Aorta (tissue), 5 donors: ENCODE measurements at places on chromosomes 4 and X. TPM values are rescaled to one million over a fixed set of nuclear protein-coding genes. Genes with fewer than 3 reads are reported as not detected.

- DNase-seq = no peak
- no peaks in the 10 kb centered on the region for H3K4me1 ChIP-seq
- no peak overlapping the region for H3K27ac ChIP-seq
- H3K4me3 ChIP-seq = no peak overlapping the region
- no peaks in the 10 kb centered on the region for H3K27me3 ChIP-seq
Measured at GRCh38 chr4:5544762-5545161, 163.6 kb downstream of the EVC2 start.

CLCN4 gene
- 3.8 TPM for total RNA-seq

DNA sequence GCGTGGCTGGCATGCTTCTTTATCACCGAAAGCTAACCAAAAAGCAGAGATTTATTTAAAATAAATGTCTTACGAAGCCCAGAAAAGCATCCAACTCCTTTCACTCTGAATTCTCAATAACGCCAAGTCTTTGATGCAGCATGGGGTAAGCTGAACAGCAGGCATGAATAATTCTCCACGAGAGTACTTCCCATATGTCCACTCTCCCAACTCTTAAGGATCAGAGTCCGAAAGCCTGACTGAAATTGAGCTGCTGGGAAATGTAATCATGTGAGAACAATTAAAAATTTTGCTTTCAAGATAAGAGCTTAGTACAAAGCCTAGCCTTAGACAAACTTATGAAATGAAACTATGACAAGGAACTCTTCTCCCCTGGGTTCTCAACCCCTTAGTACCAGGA lies 7.5 kb upstream of the SLC39A8 start:
- H3K4me3 ChIP-seq = no peak overlapping the region
- DNase-seq = no peak
- H3K27me3 ChIP-seq = no peaks in the 10 kb centered on the region
- no peaks in the 10 kb centered on the region for H3K4me1 ChIP-seq
- no peaks in the 10 kb centered on the region for H3K36me3 ChIP-seq
- H3K27ac ChIP-seq = no peak overlapping the region

- H3K27ac ChIP-seq = no peak overlapping the region
- no peaks in the 10 kb centered on the region for H3K27me3 ChIP-seq
- H3K36me3 ChIP-seq = no peaks in the 10 kb centered on the region
- no peak overlapping the region for H3K4me3 ChIP-seq
Measured at GRCh38 chrX:134971926-134972325, 18.9 kb upstream of the SMIM10 start.

ASMT gene
- total RNA-seq = 0.69 TPM

DNA sequence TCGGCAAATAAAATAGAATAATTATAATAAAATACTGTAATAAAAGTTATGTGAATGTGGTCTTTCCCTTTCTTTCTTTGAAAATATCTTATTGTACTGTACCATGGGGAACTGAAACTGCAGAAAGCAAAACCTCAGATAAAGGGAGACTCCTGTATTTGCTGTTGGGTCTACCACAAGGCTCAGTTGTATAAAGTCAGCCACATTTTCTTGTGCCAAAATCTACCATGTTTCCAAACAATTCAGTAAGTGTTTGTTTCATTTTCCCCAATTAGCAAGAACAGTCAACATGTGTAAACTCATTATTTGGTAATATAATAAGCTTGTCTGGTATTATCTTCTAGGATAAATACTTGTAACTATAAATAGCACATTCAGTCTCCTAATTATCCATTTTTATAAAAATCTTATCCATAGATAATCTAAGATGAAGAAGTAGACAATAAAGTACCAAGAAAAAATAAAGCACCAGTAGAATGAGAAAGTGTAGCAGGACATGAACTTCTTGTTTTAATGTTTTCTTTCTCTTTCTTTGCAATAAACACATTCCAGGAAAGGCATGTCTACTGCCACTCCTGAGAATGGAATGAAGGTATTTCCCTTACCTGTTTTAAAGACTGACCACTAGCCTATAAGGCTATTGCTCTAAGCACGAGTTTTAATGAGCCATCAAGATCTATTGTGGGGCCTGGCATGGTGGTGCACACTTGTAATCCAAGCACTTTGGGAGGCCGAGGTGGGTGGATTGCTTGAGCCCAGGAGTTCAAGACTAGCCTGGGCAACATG lies 15.0 kb upstream of the OTUD4 start:
- H3K4me3 ChIP-seq = no peak overlapping the region
- no peaks in the 10 kb centered on the region for H3K36me3 ChIP-seq

DNA sequence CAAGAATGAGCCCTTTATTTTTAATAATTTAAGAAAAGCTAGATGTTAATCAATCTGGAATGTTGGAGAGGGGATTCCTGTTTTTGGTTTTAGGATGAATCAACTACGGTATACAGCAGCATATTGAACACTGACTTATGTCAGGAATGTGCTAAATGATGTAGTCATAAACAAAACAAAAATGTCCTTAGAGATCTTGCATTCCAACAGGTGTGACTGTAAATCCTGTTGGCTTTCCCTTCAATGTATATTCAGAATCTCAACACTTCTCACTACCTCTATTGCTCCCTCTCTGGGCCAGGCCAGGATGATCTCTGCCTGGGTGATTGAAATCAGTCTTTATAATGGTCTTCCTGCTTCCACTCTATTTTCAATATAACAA lies 37.8 kb upstream of the BDH2 start:
- H3K4me1 ChIP-seq = no peaks in the 10 kb centered on the region
- H3K4me3 ChIP-seq = no peak overlapping the region
- H3K27me3 ChIP-seq = no peaks in the 10 kb centered on the region
- no peaks in the 10 kb centered on the region for H3K36me3 ChIP-seq

GRCh38 chr4:76879731-76880364 lies 18.1 kb downstream of the SOWAHB start:
- no peaks in the 10 kb centered on the region for H3K4me1 ChIP-seq
- H3K4me3 ChIP-seq = no peak overlapping the region
- no peaks in the 10 kb centered on the region for H3K36me3 ChIP-seq
- H3K27me3 ChIP-seq = no peaks in the 10 kb centered on the region
- no peak overlapping the region for H3K27ac ChIP-seq
- no peak for DNase-seq

DNA sequence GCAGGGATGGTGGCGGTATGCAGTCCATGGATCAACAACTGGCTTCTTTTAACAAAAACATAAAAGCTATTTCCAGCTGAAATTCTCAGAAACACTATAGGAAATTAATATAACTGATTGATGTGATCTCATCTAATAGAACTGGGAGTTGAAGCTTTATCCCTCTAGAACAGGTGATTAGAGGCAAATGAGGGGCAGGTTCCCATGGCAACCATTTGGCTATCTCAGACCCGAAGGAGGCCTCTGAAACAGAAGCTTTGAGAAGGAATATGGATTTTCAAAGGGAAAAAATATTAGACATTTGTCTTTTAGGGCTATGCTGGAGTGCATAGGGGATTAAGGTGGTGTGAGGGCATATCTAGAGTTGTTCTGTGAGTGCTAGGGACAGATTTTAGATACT lies 50.0 kb downstream of the IGSF1 start:
- no peaks in the 10 kb centered on the region for H3K4me1 ChIP-seq
- H3K4me3 ChIP-seq = no peak overlapping the region
- DNase-seq = no peak
- H3K27me3 ChIP-seq = no peaks in the 10 kb centered on the region
- H3K27ac ChIP-seq = no peak overlapping the region

- H3K27ac ChIP-seq = no peak overlapping the region
- no peaks in the 10 kb centered on the region for H3K4me1 ChIP-seq
- H3K27me3 ChIP-seq = no peaks in the 10 kb centered on the region
- DNase-seq = no peak
- H3K36me3 ChIP-seq = no peaks in the 10 kb centered on the region
Measured at GRCh38 chr4:82123934-82124333, 249.9 kb downstream of the HNRNPD start.

GAGE13 gene
- not detected for total RNA-seq

PASD1 gene
- total RNA-seq = not detected

GRCh38 chr4:26459054-26459755 lies 31.1 kb downstream of the CCKAR start:
- no peaks in the 10 kb centered on the region for H3K36me3 ChIP-seq
- H3K4me3 ChIP-seq = no peak overlapping the region
- H3K27me3 ChIP-seq = no peaks in the 10 kb centered on the region
- H3K4me1 ChIP-seq = no peaks in the 10 kb centered on the region

GRCh38 chrX:15188039-15188438 lies 81.8 kb downstream of the ASB9 start:
- no peaks in the 10 kb centered on the region for H3K27me3 ChIP-seq
- no peaks in the 10 kb centered on the region for H3K4me1 ChIP-seq
- DNase-seq = no peak
- H3K27ac ChIP-seq = no peak overlapping the region

GRCh38 chr4:73376976-73377375 lies 27.1 kb upstream of the ALB start:
- no peak overlapping the region for H3K4me3 ChIP-seq
- no peaks in the 10 kb centered on the region for H3K27me3 ChIP-seq
- H3K36me3 ChIP-seq = no peaks in the 10 kb centered on the region
- no peaks in the 10 kb centered on the region for H3K4me1 ChIP-seq
- DNase-seq = no peak

DNA sequence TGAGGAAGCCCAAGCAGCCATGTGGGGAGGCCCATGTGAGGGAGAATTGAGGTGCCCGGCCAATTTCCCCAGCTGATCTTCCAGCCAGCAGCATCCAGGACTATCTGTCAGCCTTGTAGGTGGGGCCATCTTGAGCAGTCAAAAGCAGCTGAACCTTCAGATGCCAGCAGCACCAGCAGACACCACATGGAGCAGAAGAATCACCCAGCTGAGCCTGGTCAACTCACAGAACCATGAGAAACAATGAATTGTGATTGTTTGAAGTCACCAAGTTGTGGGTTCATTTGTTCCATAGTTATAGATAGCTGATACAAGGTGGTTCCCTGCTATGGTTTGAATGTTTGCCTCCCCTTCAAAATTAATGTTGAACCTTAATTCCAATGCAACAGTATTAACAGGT lies 85.1 kb upstream of the ATP6AP2 start:
- no peaks in the 10 kb centered on the region for H3K4me1 ChIP-seq
- H3K27me3 ChIP-seq = no peaks in the 10 kb centered on the region
- no peak overlapping the region for H3K27ac ChIP-seq
- no peak for DNase-seq

DNA sequence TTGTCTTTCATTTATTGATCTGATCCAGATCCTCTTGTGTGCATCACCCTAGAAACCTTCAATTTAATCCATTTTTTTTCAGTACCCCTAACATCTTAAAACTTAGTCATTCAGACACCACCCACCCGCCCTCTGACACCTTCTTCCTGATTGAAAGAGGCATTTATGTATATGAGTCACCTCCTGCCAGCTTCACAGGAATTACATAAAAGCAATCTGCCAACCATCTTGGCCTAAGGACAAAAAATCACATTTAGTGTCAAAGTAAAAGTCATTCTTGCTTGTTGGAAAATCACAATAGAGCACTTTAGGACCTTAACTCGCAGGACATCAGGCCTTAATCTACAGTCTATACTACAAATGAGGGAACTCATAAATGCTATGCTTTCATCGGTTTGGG lies 52.1 kb downstream of the NDST3 start:
- H3K36me3 ChIP-seq = no peaks in the 10 kb centered on the region
- no peak overlapping the region for H3K4me3 ChIP-seq
- H3K4me1 ChIP-seq = peaks cover 1% of the 10 kb centered on the region
- H3K27ac ChIP-seq = no peak overlapping the region
- H3K27me3 ChIP-seq = no peaks in the 10 kb centered on the region

- H3K4me3 ChIP-seq = no peak overlapping the region
- H3K27ac ChIP-seq = no peak overlapping the region
- DNase-seq = no peak
Measured at GRCh38 chr4:70505151-70505748, 13.1 kb upstream of the AMTN start.

- no peak overlapping the region for H3K27ac ChIP-seq
- no peaks in the 10 kb centered on the region for H3K4me1 ChIP-seq
- DNase-seq = no peak
Measured at GRCh38 chrX:19724409-19724808, 163.0 kb downstream of the SH3KBP1 start.
